ENCODE measurements at places on chromosomes 12 and 14.

- no peak for DNase-seq
- no peaks in the 10 kb centered on the region for H3K4me1 ChIP-seq
- H3K27ac ChIP-seq: no peak overlapping the region
- H3K4me3 ChIP-seq: no peak overlapping the region
- H3K36me3 ChIP-seq: no peaks in the 10 kb centered on the region
Observed at GRCh38 chr14:53621921-53622320, 334.7 kb downstream of the BMP4 start.

DNA sequence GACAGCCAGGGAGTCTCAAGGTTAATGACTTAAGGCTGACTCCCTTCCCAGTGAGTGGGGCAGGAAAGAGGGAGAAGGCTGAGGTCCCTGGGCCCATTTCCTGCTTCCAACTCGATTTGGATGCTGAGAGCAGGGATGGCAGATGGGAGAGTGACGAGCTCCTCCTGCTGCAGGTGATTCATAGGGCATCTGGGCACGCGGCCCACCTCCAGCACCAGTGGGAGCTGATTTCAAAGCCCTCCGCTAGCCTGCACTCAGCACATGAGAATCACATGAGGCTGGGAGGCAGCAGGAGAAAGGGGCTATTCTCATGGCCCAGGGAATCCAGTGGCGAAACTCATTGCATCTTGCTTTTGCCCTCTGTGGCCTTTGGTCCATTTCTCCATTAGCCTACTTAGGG, 90.8 kb downstream of the SSPN start:
- no peaks in the 10 kb centered on the region for H3K36me3 ChIP-seq
- H3K4me1 ChIP-seq: no peaks in the 10 kb centered on the region
- no peak overlapping the region for H3K27ac ChIP-seq
- DNase-seq: no peak

GRCh38 chr14:105519946-105520698, 6.3 kb upstream of the TMEM121 start:
- DNase-seq: no peak
- no peak overlapping the region for H3K27ac ChIP-seq
- no peaks in the 10 kb centered on the region for H3K4me1 ChIP-seq
- no peaks in the 10 kb centered on the region for H3K36me3 ChIP-seq
- no peak overlapping the region for H3K4me3 ChIP-seq

DNA sequence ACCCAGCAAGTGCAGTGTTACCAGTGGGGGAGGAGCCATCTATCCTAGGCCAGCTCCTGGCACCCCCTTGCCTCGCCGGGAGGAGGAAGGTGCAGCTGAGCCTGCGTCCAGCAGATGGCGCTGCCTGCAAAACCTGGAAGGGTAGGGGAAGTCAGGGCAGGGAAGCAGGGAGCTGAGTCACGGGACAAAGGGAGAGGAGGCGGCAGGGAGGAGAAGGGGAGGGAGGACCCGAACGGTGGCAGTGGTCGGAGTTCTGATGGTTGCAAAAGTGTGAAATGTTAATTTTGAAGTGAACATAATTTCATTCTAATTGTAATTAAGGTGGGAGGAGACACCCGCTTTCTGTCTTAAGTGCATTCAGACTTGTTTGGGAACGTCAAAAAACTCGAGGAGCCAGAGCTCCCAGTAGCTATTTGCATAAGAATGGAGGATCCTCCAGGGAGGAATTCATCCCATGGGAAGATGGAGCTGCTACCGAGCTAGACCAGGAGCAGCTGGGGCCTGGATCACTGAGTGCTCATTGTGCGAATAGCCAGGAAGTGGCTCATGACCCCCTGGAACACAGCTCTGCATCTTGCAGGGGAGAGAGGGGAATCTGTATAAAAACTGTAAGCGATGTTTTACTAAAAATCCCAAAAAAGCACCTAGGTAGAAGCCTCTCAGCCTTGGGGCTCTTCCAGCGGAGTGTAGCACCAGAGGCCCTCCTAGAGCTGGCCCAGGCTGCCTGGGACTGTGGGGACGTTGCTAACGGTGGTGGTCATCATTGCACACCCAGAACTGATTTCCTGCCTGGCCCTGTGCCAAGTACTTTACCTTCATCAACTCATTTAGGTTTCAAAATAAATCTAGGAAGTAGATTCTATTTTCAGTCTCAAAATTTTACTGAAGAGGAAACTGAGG, 59.5 kb downstream of the EMP1 start:
- no peak overlapping the region for H3K4me3 ChIP-seq
- H3K27ac ChIP-seq: no peak overlapping the region
- H3K36me3 ChIP-seq: no peaks in the 10 kb centered on the region
- peaks cover 15% of the 10 kb centered on the region for H3K27me3 ChIP-seq
- peaks cover 3% of the 10 kb centered on the region for H3K4me1 ChIP-seq

- no peak overlapping the region for H3K4me3 ChIP-seq
- H3K36me3 ChIP-seq: no peaks in the 10 kb centered on the region
- H3K4me1 ChIP-seq: no peaks in the 10 kb centered on the region
- DNase-seq: no peak
Observed at GRCh38 chr14:47149326-47149725, 497.7 kb upstream of the RPL10L start.

DNA sequence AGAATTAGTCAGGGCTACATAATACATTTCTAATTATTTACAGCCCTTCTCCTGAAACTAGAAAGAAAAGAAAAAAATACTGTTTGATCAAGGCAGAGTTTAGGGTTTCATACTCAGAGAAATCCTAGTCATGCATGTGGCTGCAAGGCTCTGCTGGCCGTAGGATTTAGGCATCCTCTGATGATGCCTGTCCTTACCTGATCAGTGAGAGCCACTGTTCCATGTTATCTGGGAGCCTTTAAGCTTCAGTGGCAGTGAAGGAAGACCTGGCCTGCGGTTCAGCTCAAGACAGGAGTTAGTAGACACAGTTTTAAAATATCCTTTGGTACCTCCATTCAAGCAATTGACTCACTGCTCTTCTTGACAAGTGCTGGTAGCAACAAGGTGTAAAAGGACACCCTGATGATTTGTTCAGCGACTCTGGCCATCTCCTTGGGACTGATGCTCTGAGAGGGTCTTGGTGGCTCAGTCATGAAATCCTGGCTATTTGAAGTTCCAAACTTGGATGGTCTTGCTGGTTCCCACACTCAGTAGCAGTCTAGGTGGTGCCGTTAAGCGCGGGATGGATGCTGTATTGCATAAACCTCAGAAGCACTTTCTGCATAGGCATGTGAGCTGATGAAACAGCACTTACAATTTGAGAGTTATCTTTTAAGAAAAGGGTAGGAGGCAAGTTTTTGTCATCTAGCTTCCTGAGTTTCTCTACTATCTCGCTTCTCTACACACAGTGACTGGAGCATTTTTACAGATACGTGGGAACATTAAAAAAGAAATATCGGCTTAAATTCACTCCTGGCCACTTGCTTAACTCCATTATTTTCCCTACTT, 162.0 kb downstream of the SAMD4A start:
- no peak for DNase-seq
- peaks cover 9% of the 10 kb centered on the region for H3K27me3 ChIP-seq
- H3K27ac ChIP-seq: no peak overlapping the region
- H3K4me1 ChIP-seq: peaks cover 29% of the 10 kb centered on the region
- no peak overlapping the region for H3K4me3 ChIP-seq
- H3K36me3 ChIP-seq: no peaks in the 10 kb centered on the region

DNA sequence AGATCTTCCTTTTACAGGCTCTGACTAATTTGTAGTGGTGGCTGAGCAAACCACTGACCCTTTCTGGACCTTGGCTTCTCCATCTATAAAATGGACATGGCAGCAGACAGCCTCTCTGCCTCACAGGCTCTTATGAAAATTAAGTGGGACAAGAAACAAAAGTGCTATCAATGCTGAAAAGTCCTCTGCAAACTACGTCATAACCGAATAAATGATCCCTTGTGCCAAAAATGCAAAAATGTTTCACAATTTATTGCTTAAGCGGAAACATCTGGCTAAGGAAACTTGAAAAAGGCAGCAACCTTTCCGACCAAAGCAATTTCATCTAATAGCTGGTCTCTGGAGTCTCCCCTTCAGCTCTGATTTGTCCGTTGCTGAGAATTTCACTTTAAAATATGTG, 108.5 kb upstream of the PLXNC1 start:
- no peaks in the 10 kb centered on the region for H3K4me1 ChIP-seq
- H3K36me3 ChIP-seq: no peaks in the 10 kb centered on the region
- DNase-seq: no peak
- no peak overlapping the region for H3K4me3 ChIP-seq
- H3K27me3 ChIP-seq: no peaks in the 10 kb centered on the region

DNA sequence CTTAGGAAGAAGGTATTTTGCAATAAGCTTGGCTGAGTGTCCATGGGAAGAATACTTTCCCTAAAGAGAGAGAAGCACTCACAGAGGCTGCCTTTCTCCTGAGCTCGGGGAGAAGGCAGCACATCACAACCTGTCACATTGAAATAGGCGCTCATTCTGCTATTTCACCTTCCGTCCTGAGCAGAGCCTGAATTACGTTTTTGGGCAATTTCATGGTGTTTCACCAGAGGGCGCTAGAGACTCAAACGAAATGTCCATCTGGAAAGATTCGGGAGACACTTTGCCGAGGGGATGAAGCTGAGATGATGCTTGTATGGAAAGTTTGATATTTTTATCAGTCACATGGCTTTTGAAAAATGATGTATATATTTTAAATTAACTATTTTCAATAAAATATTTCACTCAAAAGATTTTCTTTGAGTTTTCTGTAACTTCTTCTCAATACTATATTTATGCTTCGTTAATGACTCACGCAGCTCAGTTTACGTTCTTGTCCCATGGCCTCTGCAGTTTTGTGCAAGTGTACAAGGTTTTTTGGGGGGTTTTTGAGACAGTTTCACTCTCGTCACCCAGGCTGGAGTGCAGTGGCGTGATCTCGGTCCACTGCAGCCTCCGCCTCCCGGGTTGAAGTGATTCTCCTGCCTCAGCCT, 17.4 kb upstream of the B4GALNT3 start:
- peaks cover under 1% of the 10 kb centered on the region for H3K36me3 ChIP-seq
- DNase-seq: no peak
- no peaks in the 10 kb centered on the region for H3K4me1 ChIP-seq
- H3K27me3 ChIP-seq: no peaks in the 10 kb centered on the region
- H3K27ac ChIP-seq: no peak overlapping the region

DNA sequence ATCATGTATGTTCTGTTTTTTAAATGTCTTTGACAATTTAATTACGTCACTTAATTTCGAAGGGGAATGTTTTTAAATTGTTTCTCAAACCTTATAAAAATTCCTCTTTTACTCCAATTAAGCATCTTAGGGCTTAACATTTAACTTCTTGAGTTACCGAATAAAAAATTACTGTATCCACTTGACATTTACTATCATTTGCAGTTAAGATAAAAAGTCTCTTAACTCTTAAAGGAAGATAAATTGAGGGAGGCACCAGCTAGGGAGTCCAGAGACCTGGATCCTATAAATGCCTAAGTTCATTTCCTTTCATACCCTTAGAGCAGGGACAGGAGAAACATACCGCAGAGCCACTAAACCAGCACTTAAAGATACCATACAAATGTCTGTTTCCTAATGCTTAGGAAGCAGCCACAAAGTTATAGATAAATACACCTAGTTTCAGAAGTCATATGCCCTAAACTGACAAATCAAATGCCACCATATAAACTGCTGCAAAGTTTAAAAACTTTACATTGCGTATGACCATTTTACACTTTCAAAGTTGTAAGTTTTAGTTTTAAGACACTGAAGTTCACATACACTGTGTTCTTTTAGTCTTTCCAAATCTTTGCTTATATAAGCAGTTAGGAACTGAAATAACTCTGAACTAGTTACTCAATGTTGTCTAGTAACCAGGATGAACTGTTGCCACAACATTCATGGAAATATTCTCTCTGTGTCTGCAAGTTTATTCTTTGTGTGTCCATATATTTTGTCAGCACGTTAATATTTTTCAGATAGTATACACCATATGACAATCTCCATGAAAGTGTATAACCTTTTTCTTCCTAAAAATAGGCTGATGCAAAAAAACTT, 71.2 kb downstream of the GALNT4 start:
- no peaks in the 10 kb centered on the region for H3K27me3 ChIP-seq
- no peak for DNase-seq
- H3K36me3 ChIP-seq: peaks cover 29% of the 10 kb centered on the region
- no peak overlapping the region for H3K4me3 ChIP-seq
- H3K27ac ChIP-seq: no peak overlapping the region

- H3K4me1 ChIP-seq: no peaks in the 10 kb centered on the region
- H3K4me3 ChIP-seq: no peak overlapping the region
- H3K27me3 ChIP-seq: no peaks in the 10 kb centered on the region
Observed at GRCh38 chr12:32921397-32921796, 24.8 kb upstream of the PKP2 start.

DNA sequence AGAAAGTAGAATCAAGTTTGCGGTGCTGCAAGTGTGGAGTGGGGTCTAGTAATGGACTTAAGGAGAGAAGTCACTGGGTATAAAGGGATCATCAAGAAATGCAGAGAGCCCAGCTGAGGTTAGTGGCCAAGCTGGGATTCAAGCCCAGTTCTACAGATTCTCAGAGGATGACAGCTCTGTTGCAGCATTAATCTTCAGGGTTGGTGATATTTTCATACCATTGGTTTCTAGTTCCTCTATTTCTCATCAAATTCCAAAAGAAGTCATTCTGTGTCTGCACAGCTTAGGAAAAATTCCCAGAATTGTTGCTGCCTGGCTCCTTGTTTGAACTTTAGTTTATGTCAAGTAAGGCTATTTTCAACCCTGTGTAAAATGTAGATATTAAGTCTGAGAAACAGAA, 169.5 kb upstream of the NTF3 start:
- DNase-seq: no peak
- no peaks in the 10 kb centered on the region for H3K36me3 ChIP-seq
- no peak overlapping the region for H3K4me3 ChIP-seq
- no peak overlapping the region for H3K27ac ChIP-seq
- H3K27me3 ChIP-seq: no peaks in the 10 kb centered on the region

All from T-helper 2 cell treated with Interferon-gamma antibody and Interleukin-4, amounts not matched to agents 5 μg/mL and 100 μg/mL, for 36 hours (primary cell).